SK-N-MC (cell line): ENCODE measurements at places on chromosomes 3 and 15.

DNA sequence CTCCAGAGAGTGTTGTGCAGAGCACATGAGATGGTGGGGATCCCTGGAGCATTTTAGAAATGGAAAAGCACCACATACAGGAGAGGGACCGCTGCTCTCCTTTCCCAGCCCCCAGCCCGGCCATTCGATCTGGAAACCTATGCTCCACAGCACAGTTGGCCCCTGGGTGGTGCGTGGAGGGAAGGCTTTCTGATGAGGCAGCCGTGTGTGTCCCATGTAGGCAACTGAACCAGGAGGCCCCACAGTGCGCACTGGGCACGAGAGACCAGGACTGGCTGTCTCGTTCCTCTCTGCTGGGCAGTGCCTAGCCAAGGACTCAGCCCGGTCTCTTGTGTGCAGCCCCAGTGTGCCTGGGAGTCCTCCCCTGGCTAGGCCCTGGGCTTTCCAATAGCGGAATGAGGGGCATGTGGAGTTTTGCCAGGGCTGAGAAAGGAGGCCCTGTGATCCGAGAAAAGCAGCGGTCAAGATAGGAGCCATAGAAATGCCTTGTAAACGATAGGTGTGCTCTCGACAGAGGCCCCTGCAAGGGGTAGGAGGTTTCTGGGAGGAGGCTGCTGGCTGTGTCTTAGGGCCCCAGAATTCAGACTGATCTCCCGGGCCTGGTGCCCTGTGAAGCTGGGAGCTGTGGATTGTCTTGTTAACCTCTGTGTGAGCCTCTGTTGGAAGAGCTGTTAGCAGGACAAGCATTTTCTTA is 39.0 kb downstream of the CHDH start:
- DNase-seq: no peak

DNA sequence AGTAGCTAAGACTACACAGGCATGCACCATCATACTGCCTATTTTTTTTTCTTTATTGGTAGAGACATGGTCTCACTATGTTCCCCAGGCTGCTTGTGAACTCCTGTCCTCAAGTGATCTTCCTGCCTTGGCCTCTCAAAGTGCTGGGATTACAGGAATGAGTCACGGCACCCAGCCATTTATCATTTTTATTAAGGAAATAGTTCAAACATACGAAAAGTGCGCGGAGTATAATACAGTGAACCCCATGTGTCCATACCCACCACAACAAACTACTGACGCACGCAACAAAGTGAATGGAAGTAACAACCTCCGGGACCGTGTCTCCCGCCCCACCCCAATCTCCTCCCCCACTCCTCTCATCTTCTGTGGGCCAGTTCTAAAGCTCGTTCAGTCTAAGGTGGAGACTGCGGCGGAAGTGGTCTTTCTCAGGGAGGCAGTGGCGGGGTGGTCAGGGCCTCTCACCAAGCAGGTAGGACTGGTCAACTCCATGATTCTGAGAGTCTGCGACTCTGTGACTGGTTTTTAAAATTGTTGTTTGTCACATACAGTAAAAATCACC is 42.1 kb downstream of the DNAJB8 start:
- DNase-seq: peak; percentile 52

- DNase-seq: no peak
Measured at GRCh38 chr3:134260987-134261386, 10.3 kb upstream of the RYK start.

DNA sequence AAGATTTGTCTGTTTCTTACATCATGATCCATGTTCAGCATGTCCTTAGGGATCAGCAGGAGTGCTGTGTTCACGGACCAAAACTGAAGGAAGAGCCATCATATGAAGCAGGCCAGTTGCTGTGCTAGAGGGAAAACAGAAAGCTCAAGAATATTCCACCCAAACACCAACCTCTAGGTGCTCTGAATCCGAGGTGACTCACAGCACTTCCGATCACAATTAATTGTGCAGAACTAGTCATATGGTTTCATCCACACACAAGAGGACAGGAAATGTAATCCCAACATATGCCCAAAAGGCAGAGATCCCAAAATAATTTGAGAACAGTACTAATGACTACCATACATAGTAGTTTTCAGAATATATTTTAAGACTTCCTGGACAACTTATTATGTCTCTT is 257.9 kb upstream of the KCNH8 start:
- no peak for DNase-seq

- no peak for DNase-seq
Measured at GRCh38 chr3:183698756-183699155, 1.2 kb downstream of the YEATS2 start.

DNA sequence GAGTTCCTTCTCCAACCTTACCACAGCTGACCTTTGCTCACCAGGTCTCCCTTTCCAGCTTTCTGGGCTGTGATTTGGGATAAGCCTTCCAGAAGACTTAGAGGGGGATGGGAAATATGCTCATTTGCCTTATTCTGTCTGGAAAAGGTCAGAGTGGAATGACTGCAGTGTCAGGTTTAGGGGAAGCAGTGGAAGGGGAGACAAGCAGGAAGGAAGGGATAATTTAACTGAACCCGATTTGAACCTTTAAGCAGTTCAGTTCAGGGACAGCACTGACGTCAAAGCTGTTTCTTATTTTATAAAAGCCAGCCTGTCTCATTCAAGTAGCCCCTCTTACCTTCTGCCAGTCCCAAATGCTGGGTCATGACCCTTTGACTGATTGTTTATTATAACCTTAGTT is 418.4 kb upstream of the RARB start:
- no peak for DNase-seq

- no peak for DNase-seq
Measured at GRCh38 chr3:124950026-124950425, 15.5 kb upstream of the MUC13 start.

DNA sequence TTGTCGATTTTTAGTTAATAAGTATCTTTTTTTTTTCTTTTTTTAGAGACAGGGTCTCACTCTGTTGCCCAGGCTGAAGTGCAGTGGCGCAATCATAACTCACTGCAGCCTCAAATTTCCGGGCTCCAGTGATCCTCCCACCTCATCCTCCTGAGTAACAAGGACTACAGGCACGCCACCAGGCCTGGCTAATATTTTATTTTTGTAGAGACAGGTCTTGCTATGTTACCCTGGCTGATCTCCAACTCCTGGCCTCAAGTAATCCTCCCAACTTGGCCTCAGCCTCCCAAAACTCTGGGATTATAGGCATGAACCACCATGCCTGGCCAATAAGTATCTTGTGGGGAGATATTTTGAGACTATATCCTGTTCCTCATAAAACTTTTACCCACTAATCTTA is 29.4 kb upstream of the ARID3B start:
- no peak for DNase-seq

DNA sequence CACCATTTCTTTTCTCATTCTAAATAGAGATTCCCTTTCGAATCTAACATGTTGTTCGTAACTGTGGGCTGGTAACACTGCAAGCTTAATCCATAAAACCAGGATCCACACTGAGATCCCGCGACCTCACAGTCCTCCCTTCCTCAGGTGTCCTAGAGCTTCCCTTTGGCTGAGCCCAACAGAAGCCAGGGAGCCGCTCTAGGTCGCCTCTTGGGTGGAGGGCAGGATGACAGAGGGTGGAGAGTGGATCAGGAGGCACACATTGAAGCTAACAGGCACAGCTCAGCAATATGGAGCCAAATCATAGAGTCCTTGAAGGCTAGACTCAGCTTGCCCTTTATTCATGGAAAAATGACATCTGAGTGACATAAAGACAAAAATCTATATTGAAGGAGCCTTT is 44.7 kb upstream of the DLG1 start:
- DNase-seq: no peak

GRCh38 chr3:8635631-8636030 is 9.0 kb downstream of the SSUH2 start:
- no peak for DNase-seq

GRCh38 chr15:72965671-72966070 is 86.6 kb upstream of the NEO1 start:
- DNase-seq: no peak

GRCh38 chr3:122111974-122112373 is 56.8 kb downstream of the CD86 start:
- no peak for DNase-seq

- no peak for DNase-seq
Measured at GRCh38 chr15:59886441-59886840, 117.7 kb upstream of the FOXB1 start.

DNA sequence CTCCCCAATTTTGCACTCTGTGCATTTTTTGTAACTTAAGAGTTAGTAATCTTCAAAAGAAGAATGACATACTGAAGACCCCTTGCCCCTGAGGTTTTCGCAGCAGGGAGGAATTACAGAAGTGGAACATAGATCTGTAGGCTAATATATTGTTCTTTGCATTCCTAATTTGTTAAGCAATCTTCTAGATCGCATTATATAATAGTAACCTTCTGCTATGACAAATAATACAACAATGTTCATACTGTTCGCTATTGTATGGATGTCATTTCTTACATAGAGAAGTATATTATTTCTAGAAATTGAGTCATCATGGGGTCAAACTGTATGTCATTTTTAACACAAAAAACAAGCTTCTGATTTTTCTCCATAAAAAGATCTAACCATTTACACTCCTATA is 95.8 kb upstream of the TGFBR2 start:
- no peak for DNase-seq

- DNase-seq: no peak
Measured at GRCh38 chr3:186184021-186184420, 75.1 kb upstream of the ETV5 start.

GRCh38 chr3:54873059-54874010 is 54.5 kb downstream of the LRTM1 start:
- DNase-seq: no peak
